ENCODE measurements at places on chromosomes 5 and 9. TPM values are rescaled to one million over a fixed set of nuclear protein-coding genes. Genes with fewer than 3 reads are reported as not detected.

DNA sequence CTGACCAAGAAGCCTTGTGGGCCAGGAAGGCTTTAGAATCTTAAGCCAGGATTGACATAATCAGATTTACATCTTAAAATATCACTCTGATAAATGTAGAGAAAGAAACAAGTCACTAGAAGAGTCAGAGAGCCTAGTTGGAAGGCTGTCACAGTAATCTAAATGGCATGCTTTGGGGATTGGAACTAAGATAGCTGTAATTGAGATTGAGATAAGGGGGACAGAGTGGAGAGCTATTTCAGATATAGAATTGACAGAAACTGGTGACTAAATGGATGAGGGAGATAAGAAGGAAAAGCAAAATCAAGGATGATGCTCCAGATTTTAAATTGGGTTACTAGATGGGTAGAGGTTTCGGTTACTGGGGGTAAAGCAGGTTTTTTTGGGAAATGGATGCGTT lies 100.5 kb downstream of the XRCC4 start:
- no peaks in the 10 kb centered on the region for H3K27me3 ChIP-seq
- no peak overlapping the region for H3K4me3 ChIP-seq
- H3K4me1 ChIP-seq = no peaks in the 10 kb centered on the region
- no peaks in the 10 kb centered on the region for H3K36me3 ChIP-seq
- H3K27ac ChIP-seq = no peak overlapping the region
- no peak for DNase-seq

DNA sequence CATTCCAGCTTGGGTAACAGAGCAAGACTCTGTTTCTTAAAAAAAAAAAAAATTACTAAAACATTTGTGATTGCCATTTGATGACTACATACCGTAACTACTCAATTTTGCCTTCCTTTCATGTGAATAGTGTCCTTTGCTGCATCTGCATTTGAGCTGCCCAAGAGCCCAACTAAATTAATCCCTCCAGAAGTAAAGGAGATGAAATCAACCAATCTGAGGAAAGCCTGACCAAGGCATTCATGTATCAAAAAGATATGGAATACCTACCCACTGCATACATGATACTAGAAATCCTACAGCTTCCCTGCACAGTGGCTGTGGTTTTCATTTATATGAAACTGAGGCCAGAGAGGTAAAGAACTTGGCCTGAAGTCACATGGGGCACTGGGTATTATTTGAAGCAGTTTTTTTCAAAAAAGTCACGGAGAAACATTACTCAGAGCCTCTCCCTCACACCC lies 177.5 kb downstream of the AOPEP start:
- no peaks in the 10 kb centered on the region for H3K27me3 ChIP-seq
- no peak overlapping the region for H3K27ac ChIP-seq
- H3K36me3 ChIP-seq = no peaks in the 10 kb centered on the region
- DNase-seq = no peak
- peaks cover 18% of the 10 kb centered on the region for H3K4me1 ChIP-seq

- no peak overlapping the region for H3K4me3 ChIP-seq
- no peak overlapping the region for H3K27ac ChIP-seq
- peaks cover 1% of the 10 kb centered on the region for H3K27me3 ChIP-seq
- no peak for DNase-seq
- no peaks in the 10 kb centered on the region for H3K36me3 ChIP-seq
Observed at GRCh38 chr5:91164424-91164823, 218.7 kb downstream of the ARRDC3 start.

GRCh38 chr5:54146916-54147315 lies 163.5 kb downstream of the ARL15 start:
- peaks cover 13% of the 10 kb centered on the region for H3K36me3 ChIP-seq
- H3K4me1 ChIP-seq = no peaks in the 10 kb centered on the region
- no peak overlapping the region for H3K4me3 ChIP-seq
- DNase-seq = no peak
- H3K27ac ChIP-seq = no peak overlapping the region
- no peaks in the 10 kb centered on the region for H3K27me3 ChIP-seq

GRCh38 chr5:136992796-136993489 lies 506.2 kb downstream of the SPOCK1 start:
- DNase-seq = no peak
- no peaks in the 10 kb centered on the region for H3K4me1 ChIP-seq
- no peak overlapping the region for H3K4me3 ChIP-seq
- no peaks in the 10 kb centered on the region for H3K36me3 ChIP-seq
- H3K27me3 ChIP-seq = no peaks in the 10 kb centered on the region

- H3K27ac ChIP-seq = no peak overlapping the region
- no peak for DNase-seq
- no peaks in the 10 kb centered on the region for H3K4me1 ChIP-seq
- H3K27me3 ChIP-seq = no peaks in the 10 kb centered on the region
- peaks cover 1% of the 10 kb centered on the region for H3K36me3 ChIP-seq
- H3K4me3 ChIP-seq = no peak overlapping the region
Observed at GRCh38 chr5:168424594-168425323, 61.5 kb upstream of the RARS1 start.

DNA sequence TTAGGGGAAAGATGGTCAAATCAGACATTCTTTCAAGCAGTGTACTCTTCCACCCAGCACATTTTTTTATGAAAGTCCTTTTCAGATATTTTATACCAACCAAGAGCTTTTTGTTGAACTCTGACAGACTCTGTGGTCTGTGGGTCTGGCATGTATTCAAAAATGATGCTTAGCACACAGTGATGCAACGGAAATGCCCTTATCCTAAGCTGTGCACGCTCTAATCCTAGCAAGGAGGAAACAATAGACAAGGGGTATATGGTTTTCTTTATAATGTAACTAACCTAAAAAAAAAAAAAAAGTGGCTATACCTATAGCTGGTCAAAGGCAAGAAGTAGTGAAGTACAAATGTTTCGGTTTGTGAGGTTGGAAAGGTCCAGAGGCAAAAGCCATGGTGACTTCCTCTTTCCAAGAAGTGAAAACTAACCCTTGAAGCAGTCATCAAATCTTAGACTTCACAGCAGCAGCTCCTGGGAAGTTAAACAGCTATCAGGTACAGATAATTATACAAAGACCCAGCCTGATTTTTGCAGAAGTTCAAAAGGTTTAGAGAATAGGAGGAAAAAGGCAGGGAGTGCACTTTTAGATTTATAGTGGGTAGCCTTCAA lies 82.5 kb downstream of the SEMA6A start:
- peak; percentile 16 for DNase-seq
- peaks cover 11% of the 10 kb centered on the region for H3K4me1 ChIP-seq
- H3K36me3 ChIP-seq = no peaks in the 10 kb centered on the region
- H3K27ac ChIP-seq = no peak overlapping the region

- no peak overlapping the region for H3K4me3 ChIP-seq
- no peaks in the 10 kb centered on the region for H3K36me3 ChIP-seq
- H3K4me1 ChIP-seq = no peaks in the 10 kb centered on the region
- no peak overlapping the region for H3K27ac ChIP-seq
Observed at GRCh38 chr9:8728910-8729309, 929.3 kb upstream of the DMAC1 start.

GRCh38 chr5:83337453-83338035 lies 134.0 kb upstream of the VCAN start:
- DNase-seq = no peak
- H3K27ac ChIP-seq = no peak overlapping the region
- H3K4me3 ChIP-seq = no peak overlapping the region
- H3K36me3 ChIP-seq = no peaks in the 10 kb centered on the region

- peak; percentile 77 for DNase-seq
- H3K27me3 ChIP-seq = peaks cover 9% of the 10 kb centered on the region
- no peaks in the 10 kb centered on the region for H3K36me3 ChIP-seq
- no peaks in the 10 kb centered on the region for H3K4me1 ChIP-seq
- H3K4me3 ChIP-seq = no peak overlapping the region
- no peak overlapping the region for H3K27ac ChIP-seq
Observed at GRCh38 chr9:132800038-132800648, 77.9 kb downstream of the AK8 start.

DNA sequence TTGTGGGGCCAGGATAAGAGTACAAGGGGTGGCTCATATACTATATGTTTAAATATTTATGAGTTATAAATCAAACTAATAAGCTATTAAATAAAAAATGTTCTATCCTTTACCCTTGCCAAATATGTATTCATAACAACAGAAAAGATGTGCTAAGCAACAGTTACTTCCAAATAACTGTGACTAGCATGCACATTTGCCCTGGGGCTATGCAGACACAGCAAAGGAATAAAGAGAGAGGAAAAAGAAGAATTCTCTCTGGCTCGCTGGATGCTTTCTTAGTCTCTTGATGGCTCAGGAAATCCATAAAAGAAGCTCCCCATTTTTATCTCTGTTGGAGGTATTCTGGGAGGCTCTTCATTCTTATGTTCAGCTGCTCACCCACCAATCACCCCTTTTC lies 182.4 kb upstream of the ATP10B start:
- no peaks in the 10 kb centered on the region for H3K4me1 ChIP-seq
- H3K27ac ChIP-seq = no peak overlapping the region
- peaks cover 7% of the 10 kb centered on the region for H3K27me3 ChIP-seq
- H3K4me3 ChIP-seq = no peak overlapping the region

DNA sequence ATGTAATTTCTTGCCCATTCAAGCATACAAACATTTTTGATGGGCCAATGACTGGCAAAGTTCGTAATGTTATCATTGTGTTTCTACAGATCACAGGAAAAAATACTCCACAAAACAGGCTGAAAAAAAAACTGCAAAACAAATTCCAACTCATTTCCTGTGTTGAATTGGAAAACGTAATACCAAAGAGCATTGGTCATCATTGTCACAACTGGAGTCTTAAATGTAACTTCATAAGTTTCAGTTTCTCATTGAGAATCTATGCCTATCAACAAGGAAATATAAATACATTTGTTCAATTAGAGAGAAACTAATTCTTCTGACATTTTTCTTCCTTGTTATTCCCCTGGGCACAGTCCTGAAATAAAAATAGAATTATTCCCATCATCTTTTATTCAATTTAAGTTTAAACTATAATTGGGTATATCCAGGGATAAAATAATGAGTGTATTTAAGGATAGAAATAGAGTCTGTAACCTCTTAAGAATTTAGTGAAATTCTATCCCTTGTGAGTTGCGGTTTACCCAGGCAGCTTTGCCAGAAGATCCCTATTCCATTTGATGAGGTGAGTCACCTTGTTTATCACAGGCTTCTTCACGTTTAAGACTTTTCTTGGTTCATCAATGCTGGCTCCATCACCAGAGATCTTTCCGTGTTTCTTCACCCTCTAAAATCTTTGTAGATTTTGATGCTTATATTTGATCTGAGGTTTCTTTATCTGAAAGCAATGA lies 112.7 kb upstream of the ITGA1 start:
- peaks cover 2% of the 10 kb centered on the region for H3K4me1 ChIP-seq
- no peak overlapping the region for H3K27ac ChIP-seq
- H3K36me3 ChIP-seq = no peaks in the 10 kb centered on the region
- no peak overlapping the region for H3K4me3 ChIP-seq
- no peaks in the 10 kb centered on the region for H3K27me3 ChIP-seq

DNA sequence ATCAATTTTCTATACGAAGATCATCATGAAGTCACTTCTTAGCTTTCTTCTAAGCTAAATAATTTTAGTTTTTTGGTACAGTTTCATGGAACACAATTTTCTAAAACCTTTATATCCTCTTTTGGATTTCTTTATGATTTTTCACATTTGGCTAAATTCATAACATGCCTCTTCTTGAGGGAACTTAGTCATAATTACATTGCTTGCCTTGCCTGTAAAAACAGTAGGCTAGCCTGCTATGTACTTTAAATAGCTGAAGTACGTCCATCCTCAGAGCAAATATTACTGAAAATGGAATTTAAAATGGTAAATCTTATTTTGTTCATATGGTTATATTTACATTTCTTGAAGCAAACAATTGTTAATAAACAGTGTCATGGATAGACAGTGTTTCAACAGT lies 225.0 kb downstream of the VPS13A start:
- H3K36me3 ChIP-seq = peaks cover 20% of the 10 kb centered on the region
- no peak overlapping the region for H3K27ac ChIP-seq
- H3K27me3 ChIP-seq = no peaks in the 10 kb centered on the region

- H3K27me3 ChIP-seq = peaks cover 12% of the 10 kb centered on the region
- no peak overlapping the region for H3K27ac ChIP-seq
- H3K4me3 ChIP-seq = no peak overlapping the region
- no peak for DNase-seq
Observed at GRCh38 chr9:127300886-127301447, 36.4 kb downstream of the GARNL3 start.

- DNase-seq = no peak
- no peaks in the 10 kb centered on the region for H3K4me1 ChIP-seq
- H3K27ac ChIP-seq = no peak overlapping the region
- H3K27me3 ChIP-seq = no peaks in the 10 kb centered on the region
Observed at GRCh38 chr5:9533096-9533495, 12.8 kb downstream of the SEMA5A start.

DNA sequence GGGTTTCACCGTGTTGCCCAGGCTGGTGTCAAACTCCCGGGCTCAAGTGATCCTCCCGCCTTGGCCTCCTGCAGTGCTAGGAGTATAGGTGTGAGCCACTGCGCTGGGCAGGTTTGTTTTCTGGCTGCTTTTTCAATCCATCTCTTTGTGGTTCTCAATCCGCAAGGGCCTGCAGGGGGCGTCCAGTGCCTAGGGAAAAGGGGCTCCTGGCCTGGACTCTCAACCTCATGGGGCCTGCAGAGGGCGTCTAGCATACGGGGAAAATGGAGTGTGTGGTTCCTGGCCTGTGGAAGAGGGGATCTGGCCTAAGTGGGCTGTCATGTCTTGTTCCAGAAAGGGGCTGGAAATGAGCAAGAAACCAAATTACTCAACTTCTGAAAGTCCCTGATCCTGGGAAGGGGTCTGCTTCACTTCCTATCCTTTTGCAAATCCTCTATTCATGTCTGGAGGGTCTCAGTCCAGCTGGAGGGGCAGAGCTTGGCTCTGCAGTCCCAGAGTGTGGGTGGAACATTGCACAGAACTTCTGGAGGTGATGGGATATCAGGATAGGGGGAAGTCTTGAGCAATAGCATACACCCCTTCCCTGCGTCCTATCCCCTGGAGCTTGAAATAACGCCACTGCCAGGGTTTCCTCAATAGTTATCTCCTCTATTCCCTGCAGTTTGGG lies 12.7 kb upstream of the CCL27 start:
- H3K4me1 ChIP-seq = peaks cover 2% of the 10 kb centered on the region
- H3K4me3 ChIP-seq = no peak overlapping the region
- no peak overlapping the region for H3K27ac ChIP-seq
- DNase-seq = peak; percentile 81
- peaks cover 3% of the 10 kb centered on the region for H3K36me3 ChIP-seq

GRCh38 chr5:108481355-108481931 lies 99.5 kb upstream of the FBXL17 start:
- no peak overlapping the region for H3K4me3 ChIP-seq
- H3K4me1 ChIP-seq = no peaks in the 10 kb centered on the region
- no peak for DNase-seq

IFNK gene
- not detected for total RNA-seq

PTGER4 gene
- total RNA-seq = 71.7 TPM

GZMA gene
- total RNA-seq = 2.4 TPM

KIF4B gene
- 0.05 TPM for total RNA-seq

Measured in activated CD4-positive, alpha-beta T cell treated with anti-CD3 and anti-CD28 coated beads for 36 hours (primary cell).